Cardiac fibroblast (primary cell): ENCODE measurements at places on chromosomes 5 and 9.

DNA sequence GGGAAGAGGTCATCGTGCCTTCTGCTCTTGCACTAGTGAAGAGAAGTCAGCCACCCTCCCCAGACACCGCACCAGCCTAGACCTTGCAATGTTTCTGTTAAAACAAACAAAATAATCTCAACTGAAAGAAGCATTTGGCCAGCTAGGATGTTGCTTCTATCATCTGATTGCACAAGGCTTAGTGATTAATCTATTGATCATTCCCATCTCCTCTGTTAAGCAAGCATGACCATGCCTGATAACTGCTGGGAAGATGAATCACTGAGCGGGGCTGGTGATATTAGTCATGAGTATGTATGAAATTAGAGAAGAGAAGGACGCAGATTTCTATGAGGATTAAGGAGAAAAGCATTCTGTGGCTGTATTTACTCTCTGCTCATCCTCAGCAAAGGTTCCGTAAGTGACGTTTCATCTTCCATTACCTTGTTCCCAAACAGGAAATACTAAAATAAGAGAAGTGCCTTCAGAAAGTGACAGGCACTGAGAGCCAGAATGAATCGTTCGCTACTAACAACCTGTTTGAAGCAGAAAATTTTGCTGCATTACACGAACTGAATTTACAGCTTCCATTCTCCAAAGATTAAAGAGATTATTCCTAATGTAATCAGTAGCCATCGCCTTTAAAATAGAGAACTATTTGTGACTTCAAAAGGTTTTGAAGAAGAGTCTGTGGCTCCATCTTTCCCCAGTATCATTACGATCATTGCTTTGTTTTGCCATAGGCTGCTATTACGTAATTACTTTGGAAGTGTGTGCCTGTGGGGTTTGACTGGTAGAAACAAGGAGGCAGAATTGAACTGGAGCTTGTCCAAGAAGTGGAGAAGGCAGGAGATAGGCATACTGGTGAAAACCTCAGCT is 219.1 kb downstream of the MED10 start:
- peak; percentile 93 for DNase-seq

DNA sequence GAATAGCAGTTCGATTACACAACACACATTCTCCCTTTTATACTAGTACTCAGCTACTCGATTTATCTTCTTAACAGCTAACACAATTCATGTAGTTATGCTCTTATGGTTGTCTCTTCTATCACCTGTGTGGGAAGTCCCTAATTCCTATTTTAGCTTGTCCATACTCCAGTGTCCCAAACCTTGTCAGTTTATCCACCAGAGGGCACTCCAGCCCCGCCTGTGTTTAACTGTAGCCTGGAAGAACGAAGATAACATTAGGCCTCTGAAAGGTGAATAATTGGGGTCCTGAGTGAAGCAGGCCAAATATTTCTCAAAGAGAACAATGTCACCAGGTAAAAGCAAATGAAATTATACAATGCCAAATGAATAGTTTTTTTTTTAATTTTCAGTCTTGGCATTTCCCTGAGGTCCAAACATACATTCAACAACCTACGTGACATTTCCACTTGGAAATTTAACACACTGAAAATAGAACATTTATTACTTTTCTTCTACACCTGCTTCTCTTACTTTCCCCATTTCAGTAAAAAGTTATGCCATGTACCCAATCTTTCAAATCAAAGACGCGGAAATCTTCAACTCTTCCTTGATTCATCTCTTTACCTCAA is 560.7 kb downstream of the HTR1A start:
- peak; percentile 63 for DNase-seq

GRCh38 chr9:135809166-135809565 is 98.2 kb downstream of the CAMSAP1 start:
- peak; percentile 80 for DNase-seq

DNA sequence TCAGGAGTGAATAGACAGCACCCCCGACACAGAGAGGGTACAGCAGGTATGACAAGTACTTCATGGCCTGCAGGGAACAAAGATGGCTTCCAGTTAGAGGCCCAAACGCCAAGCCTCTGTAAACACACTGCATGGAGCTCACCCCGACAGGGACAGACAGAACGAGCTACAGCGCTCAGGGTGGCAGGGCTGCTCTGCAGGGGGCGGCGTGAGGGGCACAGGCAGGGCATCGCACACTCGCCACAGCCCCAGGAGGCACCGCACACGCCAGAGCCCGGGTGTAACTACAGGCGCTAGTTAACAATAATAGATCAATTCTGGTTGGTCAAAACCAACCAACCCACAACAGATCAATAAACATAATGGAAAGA is 21.1 kb downstream of the CLPTM1L start:
- DNase-seq = no peak

GRCh38 chr5:151134228-151134627 is 23.4 kb downstream of the ANXA6 start:
- DNase-seq = no peak

DNA sequence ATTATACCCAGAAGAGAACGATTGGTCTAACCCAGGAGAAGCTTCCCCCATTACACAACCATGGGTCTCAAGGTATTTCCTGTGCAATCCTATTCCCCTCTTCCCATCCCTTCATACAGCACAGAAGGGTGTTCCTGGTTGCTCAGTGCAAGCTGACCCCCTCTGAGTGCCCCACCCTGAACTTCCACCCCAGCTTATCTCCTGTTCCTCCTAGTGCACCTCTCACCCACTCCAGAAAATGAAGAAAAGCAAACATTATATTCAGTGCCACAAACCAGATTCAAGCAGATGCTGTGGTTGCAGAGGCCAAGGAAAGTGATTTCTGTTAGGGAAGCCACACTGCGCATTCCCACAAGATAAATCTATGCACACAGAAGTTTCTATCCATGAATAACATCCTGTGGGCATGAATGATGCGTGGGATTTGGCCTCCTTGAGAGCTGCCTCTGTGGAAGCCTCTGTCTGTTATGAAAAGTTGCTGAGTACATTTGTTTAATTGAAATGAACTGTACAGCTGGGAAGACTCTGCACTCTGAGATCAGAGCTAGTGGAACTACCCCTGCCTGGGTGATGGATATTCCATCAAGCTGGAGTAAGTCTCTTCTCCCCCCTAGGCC is 2.2 kb upstream of the OR2S2 start:
- peak; percentile 38 for DNase-seq

DNA sequence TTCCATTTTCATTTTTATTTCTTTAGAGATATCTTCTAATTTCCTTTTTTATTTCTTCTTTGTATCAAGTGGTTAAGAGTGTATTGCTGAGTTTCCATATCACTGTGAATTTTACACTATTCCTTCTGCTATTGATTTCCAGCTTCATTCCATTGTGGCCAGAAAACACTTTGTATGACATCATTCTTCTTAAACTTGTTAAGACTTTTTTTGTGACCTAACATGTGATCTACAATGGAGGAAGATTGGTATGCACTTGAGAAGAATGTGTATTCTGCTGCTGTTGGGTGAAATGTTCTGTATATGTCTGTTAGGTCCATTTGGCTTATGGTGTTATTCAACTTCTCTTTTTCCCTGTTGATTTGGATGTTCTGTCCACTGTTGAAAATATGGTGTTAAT is 274.2 kb upstream of the PUM3 start:
- DNase-seq = no peak

DNA sequence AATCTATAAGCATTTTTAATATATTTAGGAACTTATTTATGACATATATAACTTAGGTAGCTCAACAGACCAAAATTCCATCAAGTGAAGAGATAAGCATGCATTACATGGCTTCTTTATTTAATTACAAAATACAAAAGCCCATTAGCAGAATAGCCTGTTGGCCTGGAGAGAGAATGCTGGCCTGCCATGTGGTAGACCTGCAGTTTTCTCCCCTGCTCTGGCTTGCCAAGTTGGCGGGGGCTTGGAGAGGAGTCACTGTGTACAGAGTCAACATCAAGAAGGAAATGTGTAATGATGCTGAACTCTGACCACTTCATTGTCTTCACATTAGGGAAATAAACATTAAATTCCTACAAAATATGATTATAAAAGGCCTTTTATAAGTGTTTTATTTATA is 69.8 kb upstream of the CNTLN start:
- DNase-seq = peak; percentile 33

- DNase-seq = peak; percentile 40
Measured at GRCh38 chr9:72006501-72006900, 53.9 kb downstream of the C9orf57 start.

DNA sequence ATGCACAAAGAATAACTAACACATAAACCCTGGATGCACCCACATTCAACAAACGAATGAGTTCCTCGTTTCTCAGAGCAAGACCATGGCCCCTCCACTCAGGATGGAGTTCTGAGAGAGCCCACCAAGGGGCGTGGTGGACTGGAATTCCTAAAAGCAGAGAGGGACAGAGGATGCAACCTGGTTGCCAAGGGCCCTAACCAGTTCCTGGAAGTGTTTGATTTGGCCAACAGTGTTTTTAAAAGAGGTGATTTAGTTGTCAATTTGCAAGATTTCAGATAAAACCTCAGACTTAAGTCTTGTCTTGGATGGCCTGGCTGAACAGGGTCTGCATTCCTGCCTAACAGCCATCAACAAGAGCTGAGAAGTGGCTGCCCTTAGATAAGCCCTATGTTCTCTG is 34.4 kb downstream of the GLRA1 start:
- DNase-seq = no peak
